Fibroblast of the aortic adventitia (primary cell): ENCODE measurements at places on chromosomes 2 and 18.
A peak's percentile ranks its signal among the peaks of the same experiment; 100 is the strongest.

GRCh38 chr2:178777577-178777976, 29.6 kb downstream of the TTN start:
- no peak for DNase-seq

DNA sequence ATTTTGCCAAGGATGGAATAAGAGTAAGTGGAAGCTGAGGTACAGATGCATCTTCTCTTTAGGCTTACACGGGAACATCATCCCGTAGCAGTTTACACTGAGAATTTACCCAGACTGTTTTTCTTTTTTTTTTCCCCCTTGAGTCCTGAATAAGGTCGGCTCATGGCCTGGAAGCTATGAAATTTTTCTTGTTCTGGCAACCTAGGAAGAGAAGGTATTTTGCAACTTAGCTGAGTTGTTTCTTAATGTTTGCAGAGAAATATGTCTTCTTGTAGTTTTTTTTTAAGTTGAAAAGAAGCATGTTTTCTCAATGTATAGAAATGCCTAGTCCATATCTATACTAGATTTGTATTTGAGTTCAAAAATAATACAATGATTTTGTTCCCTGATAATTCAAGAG, 712.5 kb downstream of the TDRD15 start:
- DNase-seq, result no peak

DNA sequence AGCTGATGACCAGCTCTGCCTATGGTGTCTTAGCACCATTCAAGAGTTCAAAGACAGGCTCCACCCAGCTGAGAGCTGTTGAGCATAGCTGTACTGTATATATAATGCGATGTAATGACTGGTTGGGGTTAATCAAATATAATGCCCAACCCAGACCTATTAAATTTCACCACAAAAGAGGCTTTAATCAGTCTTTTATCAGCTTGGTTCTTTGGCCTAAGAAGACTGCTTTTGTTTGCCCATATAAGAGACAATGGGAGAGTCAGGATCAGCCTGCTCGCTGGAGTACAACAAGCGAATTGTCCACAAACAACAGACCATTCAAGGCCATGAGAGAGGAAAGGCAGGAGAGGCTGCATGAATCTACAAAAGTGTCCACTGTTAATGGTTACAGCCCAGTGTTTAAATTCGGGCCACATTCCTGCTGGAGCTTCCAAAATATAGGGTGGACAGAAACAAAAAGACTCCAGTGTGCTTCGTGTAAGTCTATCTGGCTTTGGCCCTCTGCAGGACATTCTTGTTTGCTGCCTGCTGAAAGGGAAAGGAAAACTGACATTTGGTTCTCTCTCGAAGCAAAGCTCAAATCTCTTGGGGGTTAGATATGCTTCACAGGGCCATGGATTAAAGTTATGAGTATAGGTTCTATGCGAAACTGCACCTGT, 299.0 kb upstream of the FBXO11 start:
- peak; percentile 16 for DNase-seq

DNA sequence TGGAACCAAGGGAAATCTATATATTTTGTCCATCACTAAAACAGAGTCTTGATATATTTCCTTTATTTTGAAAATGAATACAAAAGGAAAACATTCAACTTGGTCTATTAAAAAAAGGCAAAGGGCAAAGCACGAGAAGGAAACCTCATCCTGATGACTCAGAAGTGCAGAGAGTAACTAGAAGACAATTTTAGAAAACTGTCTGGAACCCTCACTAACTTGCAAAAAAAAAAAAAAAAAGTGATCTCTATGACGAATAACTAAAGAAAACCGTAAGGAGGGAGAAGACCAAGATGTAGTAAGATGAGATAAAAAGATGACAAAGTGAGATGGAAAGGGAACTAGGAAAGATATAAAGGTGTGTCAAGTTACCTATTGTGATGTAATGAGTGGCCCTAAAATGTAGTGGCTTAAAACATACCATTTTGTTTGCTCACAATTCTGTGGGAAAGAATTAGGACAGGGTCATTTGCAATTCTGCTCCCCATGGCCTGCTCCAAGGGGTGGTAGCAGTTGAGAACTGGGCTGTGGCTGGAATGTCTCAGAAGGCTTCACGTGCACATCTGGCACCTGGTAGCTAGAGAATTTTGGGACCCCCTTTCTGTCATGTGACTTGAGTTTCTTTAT, 303.0 kb downstream of the DYSF start:
- peak; percentile 27 for DNase-seq

- DNase-seq, result no peak
These were observed 166.8 kb upstream of the ID2 start for GRCh38 chr2:8514796-8515758.

DNA sequence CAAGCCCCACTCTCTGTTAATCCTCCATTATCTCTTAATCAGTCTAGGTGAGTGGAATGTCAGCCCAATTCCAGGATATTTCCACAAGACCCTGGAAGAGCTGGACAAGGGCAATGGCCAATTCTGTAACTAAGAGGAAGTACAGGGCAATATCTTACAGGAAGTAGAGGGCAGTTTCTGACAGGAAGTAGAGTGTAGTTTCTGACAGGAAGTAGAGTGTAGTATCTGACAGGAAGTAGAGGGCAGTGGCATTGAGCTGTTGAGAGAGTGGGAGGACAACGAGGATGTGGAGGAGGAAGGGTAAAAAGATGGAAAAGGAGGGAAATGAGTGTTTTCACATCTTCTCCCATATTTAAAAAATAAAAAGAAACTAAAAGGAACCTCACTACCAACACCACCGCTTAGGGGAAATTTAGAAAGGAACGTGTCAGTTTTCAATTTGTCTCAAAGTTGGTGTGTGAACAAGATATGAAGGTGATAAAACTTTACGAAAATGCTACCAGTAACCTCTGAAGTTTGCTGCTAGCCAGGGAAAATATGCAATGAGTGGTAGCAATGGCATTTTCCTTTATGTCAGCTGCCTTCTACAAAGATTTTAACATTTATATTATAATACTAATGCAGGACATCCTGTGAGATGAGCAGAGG, 430.9 kb upstream of the HNRNPA3 start:
- no peak for DNase-seq

GRCh38 chr2:7773362-7774360, 856.4 kb downstream of the RNF144A start:
- DNase-seq, result peak; percentile 24

DNA sequence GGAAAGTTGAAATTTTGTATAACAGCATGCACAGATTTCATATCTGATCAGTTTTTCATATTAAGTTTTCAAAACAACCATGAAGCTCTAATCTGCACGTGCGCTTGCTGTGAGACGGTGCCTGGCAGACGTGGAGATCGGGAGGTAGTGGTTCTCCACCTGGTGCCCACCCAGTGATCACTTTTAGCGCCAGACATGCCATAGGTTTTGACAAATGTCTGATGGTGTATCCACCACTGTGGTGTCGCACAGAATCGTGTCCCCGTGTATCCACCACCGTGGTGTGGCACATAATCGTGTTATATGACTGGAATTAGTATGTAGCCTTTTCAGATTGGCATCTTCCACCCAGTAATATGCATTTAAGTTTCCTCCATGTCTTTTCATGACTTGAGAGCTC, 40.9 kb upstream of the KCNG2 start:
- DNase-seq, result no peak

- no peak for DNase-seq
These were observed 89.0 kb upstream of the KCTD1 start for GRCh38 chr18:26637324-26637723.

GRCh38 chr2:224062481-224063297, 23.6 kb upstream of the SERPINE2 start:
- no peak for DNase-seq
